ENCODE measurements at places on chromosomes 13 and 19.

GRCh38 chr19:15114153-15114540 is 6.9 kb downstream of the SYDE1 start:
- DNase-seq, result no peak

GRCh38 chr13:99955747-99956472 is 15.7 kb downstream of the ZIC5 start:
- no peak for DNase-seq

DNA sequence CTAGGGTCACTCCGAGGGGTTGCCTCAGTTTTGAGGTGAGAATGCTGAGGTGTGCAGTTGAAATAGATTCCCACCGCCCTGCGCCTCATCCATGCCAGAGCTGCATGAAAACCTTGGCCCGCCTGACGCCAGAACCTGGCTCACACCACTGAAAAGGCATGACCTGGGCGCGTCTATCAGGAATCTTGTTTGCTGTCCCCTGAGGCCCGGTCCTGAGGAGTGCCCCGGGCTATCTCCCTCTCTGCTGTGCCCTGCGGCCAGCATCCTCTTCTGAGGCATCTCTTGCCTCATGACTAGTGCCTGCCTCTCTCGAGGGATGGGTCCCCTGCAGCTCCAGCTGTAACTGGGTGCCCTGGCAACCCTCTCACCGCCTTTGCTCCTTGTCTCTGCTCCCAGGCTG is 28.1 kb downstream of the SMARCA4 start:
- no peak for DNase-seq

DNA sequence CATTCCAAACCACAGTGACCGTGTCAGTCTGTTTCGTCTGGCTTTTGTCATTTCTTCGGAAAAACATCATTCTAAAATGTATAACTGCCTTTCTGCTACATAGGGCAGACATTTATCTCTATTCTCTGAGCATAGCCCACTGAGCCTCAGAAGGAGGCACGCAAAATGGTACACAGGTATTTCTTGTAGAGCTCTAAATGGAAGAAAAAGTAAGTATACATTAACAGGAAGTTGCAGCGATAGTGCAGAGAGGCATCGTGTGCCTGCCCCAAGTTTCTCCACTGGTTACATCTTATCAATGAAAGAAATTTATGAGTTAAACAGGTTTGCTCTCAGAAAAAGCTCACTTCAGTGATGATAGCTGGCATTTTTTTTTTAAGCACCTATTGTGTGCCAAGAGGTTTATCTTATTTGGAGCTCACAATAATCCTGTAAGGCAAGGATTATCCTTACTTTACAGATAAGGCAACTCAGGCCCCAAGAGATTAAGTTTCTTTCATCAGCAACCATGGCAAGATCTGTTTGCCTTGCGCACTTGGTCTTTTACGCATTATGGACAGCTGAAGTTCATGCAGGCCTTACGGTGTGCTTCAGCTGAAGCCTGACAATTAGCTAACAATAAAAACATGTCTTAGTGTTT is 1.2 kb upstream of the RCBTB2 start:
- no peak for DNase-seq

- DNase-seq, result peak; percentile 72
These were observed 9.1 kb downstream of the MAST1 start for GRCh38 chr19:12847159-12848139.

DNA sequence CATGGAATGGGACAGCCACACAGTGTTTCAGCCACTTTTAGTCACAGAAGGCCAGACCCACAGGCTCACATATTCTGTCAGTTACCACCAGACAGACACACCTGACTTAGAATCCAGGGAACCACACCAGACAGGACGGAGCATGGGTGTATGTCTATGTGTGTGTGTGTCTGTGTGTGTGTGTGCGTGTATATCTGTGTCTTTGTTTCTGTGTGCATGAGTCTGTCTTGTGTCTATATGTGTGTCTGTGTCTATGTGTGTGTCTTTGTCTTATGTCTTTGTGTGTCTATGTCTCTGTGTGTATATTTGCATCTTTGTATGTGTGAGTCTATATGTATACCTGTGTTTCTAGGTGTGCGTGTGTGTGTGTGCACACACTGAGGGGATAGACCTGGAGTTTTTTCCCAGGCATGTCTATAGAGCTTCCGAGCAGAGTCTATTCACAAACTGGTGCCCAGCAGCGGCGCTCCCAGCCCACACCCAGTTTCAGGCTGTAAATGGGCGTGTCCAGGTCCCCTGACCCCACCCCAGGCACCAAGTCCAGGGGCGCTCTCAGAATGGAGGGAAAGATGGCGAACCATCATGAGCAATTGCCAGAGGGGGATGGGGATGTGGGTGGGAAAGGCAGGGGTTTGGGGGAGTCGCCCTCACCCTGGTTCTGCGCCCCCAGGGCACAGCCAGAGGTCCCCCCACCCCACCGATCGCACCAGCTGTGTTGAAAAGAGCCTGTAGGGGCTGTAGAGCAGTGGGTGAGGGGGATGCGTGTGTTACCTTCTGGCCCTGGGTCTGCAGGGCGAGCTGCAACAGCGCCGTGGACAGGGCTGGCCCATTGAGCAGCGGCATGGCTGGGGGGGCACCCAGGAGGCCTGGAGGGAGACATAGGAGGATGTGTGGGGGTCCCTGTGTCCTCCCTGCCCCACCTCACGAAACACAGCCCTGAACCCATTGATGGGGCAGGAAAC is 6.3 kb upstream of the FDX2 start:
- DNase-seq, result no peak

GRCh38 chr13:31945202-31945961 is 86.2 kb upstream of the FRY start:
- DNase-seq, result peak; percentile 96

- no peak for DNase-seq
These were observed 2.4 kb upstream of the ADGRE5 start for GRCh38 chr19:14378890-14379289.

DNA sequence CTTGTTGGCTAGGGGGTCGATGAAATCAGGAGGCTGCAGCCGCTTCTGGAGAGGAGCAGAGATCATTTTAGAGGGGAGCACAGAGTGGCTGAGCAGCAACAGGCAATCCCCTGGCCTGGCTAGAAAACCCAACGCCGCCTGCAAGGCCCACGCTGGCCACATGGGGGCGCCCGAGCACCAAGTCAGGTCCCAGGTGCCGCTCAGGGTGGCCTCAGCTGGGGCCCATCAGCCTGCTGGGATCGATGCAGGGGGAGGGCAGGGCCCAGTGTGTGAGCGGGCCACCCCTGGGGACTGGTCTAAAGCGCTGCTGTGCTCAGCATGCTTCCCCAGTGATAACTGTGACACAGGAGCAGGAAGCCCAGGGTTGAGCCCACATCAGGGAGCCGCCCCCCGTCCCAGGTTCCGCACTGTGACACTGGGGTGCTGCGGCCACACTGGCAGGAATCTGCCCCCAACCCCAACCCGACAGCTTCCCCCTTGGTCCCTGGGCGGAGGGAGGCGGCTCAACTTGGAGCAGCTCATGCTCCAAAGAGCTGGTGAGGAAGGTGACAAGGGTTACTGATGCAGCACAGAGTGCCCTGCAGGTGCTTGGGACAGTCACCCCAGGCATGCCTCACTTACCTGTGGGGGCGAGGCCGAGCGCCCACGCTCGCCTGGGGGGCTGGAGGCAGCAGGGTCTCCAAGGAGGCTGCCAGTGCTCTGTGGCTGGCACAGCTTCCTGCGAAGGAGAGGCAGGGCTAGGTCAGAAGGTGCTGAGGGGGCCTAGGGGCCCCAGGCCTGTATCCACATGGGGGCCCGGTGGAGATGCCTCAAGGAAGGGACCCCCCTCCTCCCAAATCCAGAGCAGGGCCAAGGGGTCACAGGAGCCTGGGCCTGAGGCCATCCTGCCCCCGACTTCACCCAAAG is 13.3 kb upstream of the ISYNA1 start:
- DNase-seq, result no peak

GRCh38 chr19:28867978-28868377 is 345.0 kb downstream of the UQCRFS1 start:
- no peak for DNase-seq
